Effector CD4-positive, alpha-beta T cell (primary cell): ENCODE measurements at places on chromosomes 12 and 14.

GRCh38 chr14:44271637-44272036 lies 235.4 kb downstream of the FSCB start:
- DNase-seq: no peak

DNA sequence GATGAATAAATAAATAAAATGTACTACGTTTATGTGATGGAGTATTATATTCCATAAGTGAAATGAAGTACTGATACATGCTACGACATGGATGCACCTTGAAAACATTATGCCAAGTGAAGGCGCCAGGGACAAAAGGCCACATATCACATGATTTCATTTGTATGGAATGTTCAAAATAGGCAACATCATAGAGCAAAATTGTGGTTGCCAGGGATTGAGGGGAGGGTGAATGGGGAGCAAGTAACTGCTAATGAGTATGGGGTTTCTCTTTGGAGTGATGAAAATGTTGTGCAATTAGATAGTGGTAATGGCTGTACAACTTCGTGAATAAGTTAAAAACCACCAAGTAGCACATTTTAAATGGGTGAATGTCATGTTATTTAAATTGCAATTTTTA lies 132.8 kb downstream of the SLC38A4 start:
- no peak for DNase-seq

- DNase-seq: no peak
Observed at GRCh38 chr14:81302638-81303037, 81.9 kb upstream of the GTF2A1 start.

GRCh38 chr14:37595809-37596621 lies 586 bp downstream of the TTC6 start:
- no peak for DNase-seq

DNA sequence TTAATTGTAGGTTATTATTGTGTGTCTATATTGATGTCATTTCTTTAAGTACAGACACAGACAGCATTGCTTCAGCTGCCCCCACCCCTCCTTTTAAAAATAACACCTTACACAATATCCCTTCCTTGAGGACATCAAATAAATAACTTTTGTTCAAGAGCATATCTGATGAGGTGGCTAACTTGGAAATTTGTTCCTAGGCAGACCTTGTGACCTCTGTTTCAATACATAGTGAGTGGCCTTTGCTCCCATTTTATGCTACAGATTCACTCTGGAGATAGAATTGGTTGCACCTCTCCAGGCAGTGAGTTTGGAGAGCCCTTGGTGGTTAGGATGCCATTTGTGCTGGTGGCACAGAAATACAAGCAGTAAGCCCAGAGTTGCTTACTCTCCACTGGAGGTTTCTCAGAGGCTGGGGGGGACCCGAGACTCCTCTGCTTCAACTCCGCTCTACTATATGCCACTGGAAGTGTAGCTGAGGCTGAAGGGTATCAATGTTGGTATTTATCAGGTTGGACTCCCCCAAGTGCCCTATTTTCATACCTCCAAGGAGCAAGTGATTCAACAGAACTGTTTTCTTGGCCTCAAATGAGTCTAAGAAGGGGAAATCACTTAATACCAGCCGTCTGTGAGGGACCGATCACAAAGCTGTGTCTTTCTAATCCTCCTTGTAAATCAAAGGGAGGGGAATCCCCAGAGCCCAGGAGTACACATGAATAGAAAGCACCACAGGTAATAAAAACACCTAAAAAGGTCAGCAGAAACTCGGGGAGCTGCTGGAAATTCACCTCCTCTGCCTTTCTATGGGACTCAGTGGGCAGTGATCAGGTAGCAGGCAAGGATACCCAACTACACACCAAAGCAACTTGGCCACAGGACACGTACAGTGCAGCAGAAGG lies 463.1 kb downstream of the RAD51B start:
- DNase-seq: peak; percentile 23

GRCh38 chr14:68856572-68856971 lies 63.7 kb upstream of the ZFP36L1 start:
- DNase-seq: no peak

- no peak for DNase-seq
Observed at GRCh38 chr14:40574780-40575179, 1031.9 kb upstream of the LRFN5 start.

DNA sequence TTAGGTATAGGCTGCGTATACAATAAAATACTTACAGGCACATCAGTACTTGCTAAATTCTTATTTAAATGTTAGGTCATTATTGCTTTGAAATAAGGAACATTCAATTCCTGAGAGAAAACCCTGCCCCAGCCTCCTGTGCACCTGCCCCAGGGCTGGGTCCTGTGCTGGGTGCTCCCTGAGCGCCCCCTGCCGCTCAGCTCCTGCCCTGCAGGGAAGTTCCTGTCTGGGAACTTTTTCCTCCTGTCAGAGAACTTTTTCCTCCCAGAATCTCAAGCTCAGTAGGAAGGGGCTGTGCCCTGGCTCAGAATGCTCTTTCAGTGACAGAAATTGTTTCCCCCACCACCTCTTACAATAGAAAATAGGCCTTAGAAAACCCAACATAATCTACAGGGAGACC lies 751.1 kb downstream of the TMEM121 start:
- DNase-seq: peak; percentile 19

GRCh38 chr14:23117371-23118020 lies 1.6 kb downstream of the CEBPE start:
- no peak for DNase-seq

GRCh38 chr12:121872546-121873215 lies 14.0 kb upstream of the HPD start:
- DNase-seq: no peak

DNA sequence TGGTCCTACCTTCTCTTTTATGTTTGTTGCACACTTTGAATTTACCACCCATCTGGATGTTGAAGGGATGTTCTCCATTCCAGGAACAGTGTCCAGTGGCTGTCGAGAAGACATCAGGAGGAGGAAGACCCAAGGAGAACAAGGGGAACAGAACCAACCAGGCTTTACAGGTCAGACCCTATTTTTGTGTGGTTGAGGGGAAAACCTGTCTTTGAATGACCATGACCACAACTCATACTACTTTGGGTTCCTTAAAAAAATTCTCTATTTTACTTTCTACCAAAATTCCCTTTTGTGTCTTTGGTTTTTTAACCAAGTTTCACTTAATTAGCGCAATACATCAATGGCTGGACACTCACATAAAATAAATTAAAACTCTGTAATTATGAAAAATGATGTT lies 78.7 kb downstream of the PLXNC1 start:
- DNase-seq: no peak

GRCh38 chr12:31861360-31861759 lies 97.9 kb upstream of the RESF1 start:
- no peak for DNase-seq

DNA sequence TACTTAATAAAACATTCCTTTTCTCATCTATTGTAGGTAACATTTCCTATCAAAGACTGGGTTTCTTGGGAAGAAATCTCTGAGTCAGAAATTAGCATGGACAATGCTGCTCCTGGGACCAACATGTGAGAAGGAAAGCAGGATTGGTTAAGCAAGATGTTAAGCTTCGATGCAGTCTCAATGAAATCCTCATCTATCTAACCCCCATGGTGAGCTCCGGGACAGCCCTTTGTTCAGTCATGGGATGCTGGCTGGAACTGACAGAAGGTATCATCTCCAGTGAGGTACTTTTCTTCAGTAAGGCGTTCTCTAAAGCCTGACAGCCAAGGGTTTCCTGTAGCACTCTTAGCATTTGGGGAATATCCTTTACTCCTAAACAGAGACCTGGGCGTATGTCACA lies 82.8 kb upstream of the SINHCAF start:
- no peak for DNase-seq

DNA sequence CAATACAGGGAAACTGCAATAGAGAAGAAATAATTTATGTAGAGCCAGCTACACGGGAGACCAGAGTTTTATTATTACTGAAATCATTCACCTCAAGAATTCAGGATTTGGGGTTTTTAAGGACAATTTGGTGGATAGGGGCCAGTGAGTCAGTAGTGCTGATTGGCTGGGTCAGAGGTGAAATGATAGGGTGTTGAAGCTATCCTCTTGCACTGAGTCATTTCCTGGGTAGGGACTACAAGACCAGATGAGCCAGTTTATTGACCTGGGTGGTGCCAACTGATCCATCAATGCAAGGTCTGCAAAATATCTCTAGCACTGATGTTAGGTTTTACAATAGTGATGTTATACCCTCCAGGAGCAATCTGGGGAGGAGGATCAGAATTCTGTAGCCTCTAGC lies 486.3 kb downstream of the LRIG3 start:
- DNase-seq: no peak

- DNase-seq: no peak
Observed at GRCh38 chr14:82422230-82422629, 888.6 kb upstream of the SEL1L start.

DNA sequence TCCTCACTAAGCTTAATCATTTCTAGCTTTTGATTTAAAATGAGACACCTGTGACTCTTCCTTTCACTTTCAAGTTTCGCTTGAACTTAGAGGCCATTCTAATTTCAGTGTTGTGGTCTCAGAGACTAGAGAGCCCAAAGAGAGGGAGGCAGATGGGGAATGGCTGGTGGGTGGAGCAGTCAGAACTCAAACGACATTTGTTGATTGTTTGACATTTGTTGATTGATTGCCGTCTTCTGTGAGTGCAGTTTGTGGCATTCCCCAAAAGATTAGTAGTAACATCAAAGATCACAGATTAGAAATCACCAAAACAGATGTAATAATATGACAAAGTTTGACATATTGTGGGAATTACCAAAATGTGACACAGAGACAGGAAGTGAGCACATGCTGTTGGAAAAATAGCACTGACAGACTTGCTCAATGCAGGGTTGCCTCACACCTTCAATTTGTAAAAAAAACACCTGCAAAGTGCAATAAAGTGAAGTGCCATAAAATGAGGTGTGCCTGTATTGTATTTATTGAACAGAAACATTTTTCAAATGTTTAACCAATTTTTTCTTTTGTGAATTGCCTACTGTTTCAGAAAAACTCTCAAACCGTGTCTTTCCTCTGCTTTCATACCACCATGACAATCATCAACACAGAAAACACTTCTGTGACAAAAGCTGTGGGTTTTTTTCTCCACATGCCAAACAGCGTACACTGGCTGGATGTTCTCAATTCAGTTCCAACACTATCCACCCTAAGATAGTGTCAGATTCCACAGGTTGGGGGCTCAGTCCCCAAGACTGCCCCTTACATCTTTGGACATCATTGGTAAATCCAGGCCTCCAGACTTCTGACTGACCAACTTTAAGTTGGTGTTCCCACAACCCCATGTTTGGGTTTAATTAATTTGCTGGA lies 376.3 kb upstream of the RGS6 start:
- DNase-seq: peak; percentile 32

- DNase-seq: no peak
Observed at GRCh38 chr12:948238-948637, 1.3 kb downstream of the RAD52 start.

- no peak for DNase-seq
Observed at GRCh38 chr12:19971361-19972280, 396.7 kb upstream of the PDE3A start.

DNA sequence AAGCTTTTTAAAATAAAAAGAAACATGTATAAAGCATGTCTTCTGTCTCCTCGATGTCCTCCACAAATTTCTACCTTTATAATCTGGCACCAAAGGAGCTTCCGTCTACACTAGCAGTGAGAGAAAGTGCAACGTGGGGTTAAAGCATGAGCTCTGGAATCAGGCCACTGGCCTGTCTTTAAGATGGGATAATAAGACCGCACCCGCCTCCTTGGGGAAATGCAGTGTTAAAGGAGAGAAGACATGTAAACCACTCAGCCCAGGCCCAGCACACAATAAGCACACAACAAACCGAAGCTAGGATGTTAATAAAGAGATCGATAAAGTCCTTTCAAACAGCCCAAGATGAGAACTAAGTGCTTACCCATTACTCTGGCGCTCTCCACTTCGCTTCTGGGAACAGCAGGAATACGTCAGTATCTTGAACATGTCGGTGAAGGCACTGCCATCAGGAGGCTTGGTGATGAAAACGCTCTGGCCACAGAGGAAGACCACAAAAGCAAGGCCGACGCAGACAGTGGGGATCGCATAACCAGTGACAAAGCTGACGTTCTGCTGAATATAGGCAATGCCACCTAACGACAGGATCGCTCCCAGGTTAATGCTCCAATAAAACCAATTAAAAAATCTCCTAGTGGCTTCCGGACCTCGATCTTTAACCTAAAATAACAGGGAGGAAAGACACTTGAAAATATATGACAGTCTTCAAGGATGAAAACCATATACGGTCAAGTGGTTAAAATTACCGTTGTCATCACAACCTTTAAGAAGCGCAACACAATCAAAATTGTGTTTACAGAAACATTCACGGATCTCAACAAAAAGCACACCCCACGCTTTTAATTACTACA lies 9.1 kb downstream of the SLC15A4 start:
- DNase-seq: no peak

DNA sequence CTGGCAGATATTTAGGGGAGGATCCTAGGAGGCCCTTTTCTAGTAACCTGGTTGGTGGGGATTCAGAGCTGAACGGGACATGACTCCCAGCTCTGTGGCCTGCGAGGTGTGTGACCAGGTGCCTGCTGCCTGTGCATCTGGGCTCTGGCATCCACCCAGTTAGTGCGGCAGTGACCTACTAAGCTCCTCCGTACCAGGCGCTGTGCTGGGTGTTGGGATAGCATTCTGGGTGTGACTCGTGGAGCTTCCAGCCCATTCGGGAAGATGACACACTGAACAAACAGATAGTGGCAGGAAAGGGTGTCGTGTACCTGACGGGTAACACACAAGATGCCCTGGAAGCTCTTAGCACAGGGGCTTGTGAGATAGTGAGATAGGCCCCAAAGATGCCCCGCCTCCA lies 80.9 kb downstream of the ACACB start:
- DNase-seq: no peak
